ENCODE measurements at places on chromosomes 4 and X. TPM values are rescaled to one million over a fixed set of nuclear protein-coding genes. Genes with fewer than 3 reads are reported as not detected.

The TCP11X2 gene
- 1.9 TPM for total RNA-seq

The C4orf36 gene
- 1.6 TPM for total RNA-seq

The SLC2A9 gene
- total RNA-seq, result 7.2 TPM

The FHDC1 gene
- 7.2 TPM for total RNA-seq

The SCRG1 gene
- total RNA-seq, result 3.1 TPM

The SMIM10L2A gene
- total RNA-seq, result 9.7 TPM

The CD99L2 gene
- total RNA-seq, result 33.5 TPM

The SPANXB1 gene
- total RNA-seq, result not detected

The CCKAR gene
- total RNA-seq, result 0.31 TPM
